ENCODE measurements at places on chromosomes 13 and 19.

- no peak for DNase-seq
Observed at GRCh38 chr19:39841041-39841440, 5.1 kb downstream of the FBL start.

DNA sequence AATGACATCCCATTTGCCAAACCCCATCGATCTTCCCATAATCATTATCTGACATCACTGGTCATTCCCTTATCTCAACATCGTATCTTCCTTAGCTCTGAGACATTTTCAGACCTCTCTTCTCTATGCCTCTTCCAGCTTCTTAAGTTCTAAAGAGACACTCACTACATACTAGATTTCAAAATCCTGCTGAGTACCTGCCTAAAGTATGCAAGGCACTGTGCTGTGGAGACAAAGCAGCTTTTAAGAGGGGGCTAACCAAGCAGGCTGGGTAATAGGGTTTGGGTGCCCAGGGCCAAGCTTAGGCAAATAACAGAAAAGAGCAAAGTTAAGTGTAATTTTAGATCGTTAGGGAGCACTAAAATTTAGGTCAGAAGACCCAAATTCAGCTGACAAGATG is 3.4 kb upstream of the POMP start:
- DNase-seq: no peak

DNA sequence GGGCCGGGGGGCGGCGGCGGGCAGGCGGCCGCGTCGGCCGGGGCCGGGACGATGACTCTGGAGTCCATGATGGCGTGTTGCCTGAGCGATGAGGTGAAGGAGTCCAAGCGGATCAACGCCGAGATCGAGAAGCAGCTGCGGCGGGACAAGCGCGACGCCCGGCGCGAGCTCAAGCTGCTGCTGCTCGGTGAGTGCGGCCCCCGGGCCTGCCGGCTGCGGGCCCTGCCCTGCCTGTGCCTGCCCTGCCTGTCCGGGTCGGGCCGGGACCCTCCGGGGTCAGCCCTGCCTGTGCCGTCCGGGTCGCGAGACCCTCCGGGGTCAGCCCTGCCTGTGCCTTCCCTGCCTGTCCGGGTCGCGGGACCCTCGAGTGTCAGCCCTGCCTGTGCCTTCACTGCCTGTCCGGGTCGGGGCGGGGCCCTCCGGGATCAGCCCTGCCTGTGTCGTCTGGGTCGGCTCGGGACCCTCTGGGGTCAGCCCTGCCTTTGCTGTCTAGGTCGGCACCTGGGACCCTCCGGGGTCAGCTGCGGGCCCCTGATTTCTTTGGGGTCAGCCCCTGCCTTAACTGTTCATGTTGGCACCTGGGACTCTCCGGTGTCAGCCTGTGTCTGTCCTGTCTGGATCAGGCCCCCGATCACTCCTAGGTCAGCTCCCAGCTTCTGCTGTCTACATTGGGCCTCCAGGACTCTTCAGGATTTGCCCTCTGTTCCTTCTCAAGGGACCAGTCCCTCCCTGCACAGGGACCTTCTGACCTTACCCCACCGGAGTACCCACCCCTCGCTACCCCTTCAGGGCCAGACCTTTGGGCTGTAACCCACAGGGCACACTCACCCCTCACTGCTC is 659 bp downstream of the GNA11 start:
- no peak for DNase-seq

GRCh38 chr19:51259348-51260245 is 8.7 kb downstream of the SIGLECL1 start:
- no peak for DNase-seq

GRCh38 chr19:1082165-1082927 is 12.8 kb downstream of the POLR2E start:
- DNase-seq: no peak

DNA sequence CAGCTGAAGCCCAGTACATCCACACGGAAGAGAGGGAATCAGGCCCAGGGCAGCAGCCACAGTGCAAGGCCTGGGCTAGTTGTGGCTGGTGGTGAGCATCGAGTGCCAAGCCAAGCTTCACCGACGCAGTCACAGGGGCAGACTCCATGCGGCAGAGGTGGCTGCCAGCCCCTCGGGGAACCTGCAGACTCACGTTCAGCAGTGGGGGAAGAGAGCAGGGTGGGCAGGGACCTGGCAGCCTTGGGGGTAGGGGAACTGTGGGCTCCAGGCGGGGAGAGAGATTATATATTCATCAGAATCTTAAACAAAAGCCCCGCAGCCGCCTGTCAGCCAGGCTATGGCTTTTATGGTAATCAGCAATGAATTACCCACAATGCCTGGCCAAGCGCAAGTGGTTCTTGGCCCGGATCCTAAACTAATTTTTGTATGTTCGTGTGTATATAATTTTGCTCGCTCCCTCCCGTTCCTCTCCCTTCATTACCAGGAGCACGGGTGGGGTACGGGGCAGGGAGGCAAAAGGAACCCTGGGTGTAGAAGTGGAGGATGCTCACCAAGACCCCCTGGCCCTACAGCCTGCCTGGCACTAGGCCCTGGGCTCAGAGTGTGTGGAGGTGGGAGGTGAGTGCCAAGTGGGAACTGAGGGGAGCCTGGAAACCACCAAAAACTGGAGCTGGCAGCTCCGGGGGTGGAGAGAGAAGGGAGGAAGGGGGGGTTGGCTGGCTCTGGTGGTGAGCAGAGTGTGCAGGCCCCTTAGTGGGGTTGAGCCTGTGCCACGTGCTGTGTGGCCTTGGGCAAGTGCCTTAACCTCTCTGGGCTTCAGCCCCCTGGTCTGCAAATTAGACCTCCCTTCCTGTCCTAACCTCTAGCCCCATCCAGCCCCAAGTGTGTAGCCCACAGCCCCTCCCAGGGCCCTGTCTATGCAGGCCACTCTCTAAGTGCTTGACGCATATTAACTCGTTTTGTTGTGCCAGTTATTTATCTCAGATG is 31.9 kb downstream of the PTPRS start:
- peak; percentile 72 for DNase-seq

Measured in fibroblast of skin of left biceps (primary cell).